Liver (tissue), 10 donors: ENCODE measurements at places on chromosomes 4 and X. TPM values are rescaled to one million over a fixed set of nuclear protein-coding genes. Genes with fewer than 3 reads are reported as not detected.

The MAOB gene
- total RNA-seq = 52.9 TPM

The TBX22 gene
- total RNA-seq = not detected

The ADGRG4 gene
- not detected for total RNA-seq

The GUCY1A1 gene
- total RNA-seq = 13.5 TPM

The CDX4 gene
- not detected for total RNA-seq

The XG gene
- 0.93 TPM for total RNA-seq

The PPBP gene
- total RNA-seq = 0.67 TPM

The F8 gene
- total RNA-seq = 8.0 TPM

The S100G gene
- not detected for total RNA-seq

The HAND2 gene
- 4.7 TPM for total RNA-seq

The EVC gene
- 10.9 TPM for total RNA-seq

The TRPC5OS gene
- total RNA-seq = not detected

The GRID2 gene
- not detected for total RNA-seq

The ADAM29 gene
- not detected for total RNA-seq

The MAD2L1 gene
- 28.1 TPM for total RNA-seq

The SOWAHB gene
- 10.0 TPM for total RNA-seq

The CFAP99 gene
- total RNA-seq = not detected

The TRIM60 gene
- not detected for total RNA-seq

The PWWP3B gene
- 2.2 TPM for total RNA-seq

The SPIN4 gene
- total RNA-seq = 1.2 TPM

The PPP1R2C gene
- not detected for total RNA-seq

The FAM133A gene
- not detected for total RNA-seq

The HEPH gene
- total RNA-seq = 2.4 TPM

The GAGE12J gene
- not detected for total RNA-seq

The MXRA5 gene
- 1.0 TPM for total RNA-seq

The MCUB gene
- total RNA-seq = 1.8 TPM
